Bladder microvascular endothelial cell (primary cell): ENCODE measurements at places on chromosomes 12 and 14. TPM values are rescaled to one million over a fixed set of nuclear protein-coding genes. Genes with fewer than 3 reads are reported as not detected.

Gene PZP
- 0.94 and 1.1 TPM in 2 replicates for total RNA-seq

Gene PPFIA2
- total RNA-seq, result not detected in 2 replicates

Gene BBOF1
- 0.97 and 2.4 TPM in 2 replicates for total RNA-seq

Gene SENP1
- total RNA-seq, result 7.3 and 14.3 TPM in 2 replicates

Gene GXYLT1
- total RNA-seq, result 13.8 and 25.4 TPM in 2 replicates

Gene DIO2
- total RNA-seq, result under 0.01 and 0.19 TPM in 2 replicates
